Uterine smooth muscle cell (primary cell): ENCODE measurements at places on chromosomes 4 and X. TPM values are rescaled to one million over a fixed set of nuclear protein-coding genes. Genes with fewer than 3 reads are reported as not detected.

Gene CCDC160
- 0.11 and 0.25 TPM in 2 replicates for total RNA-seq

Gene BEX5
- 0.33 and 0.37 TPM in 2 replicates for total RNA-seq

Gene CSN1S1
- total RNA-seq, result not detected in 2 replicates

Gene SPANXD
- not detected in 2 replicates for total RNA-seq

Gene CNKSR2
- total RNA-seq, result 1.1 and 2.4 TPM in 2 replicates

Gene AWAT2
- total RNA-seq, result not detected in 2 replicates

Gene ATOH1
- total RNA-seq, result not detected in 2 replicates

Gene CXCL6
- 0.77 and 1.1 TPM in 2 replicates for total RNA-seq

Gene KLF8
- 2.5 and 3.1 TPM in 2 replicates for total RNA-seq

Gene CPZ
- total RNA-seq, result 0.66 and 8.6 TPM in 2 replicates

Gene MAML3
- total RNA-seq, result 2.0 and 2.1 TPM in 2 replicates

Gene ATP6AP1
- total RNA-seq, result 58.3 and 72.5 TPM in 2 replicates

Gene PHEX
- total RNA-seq, result 0.55 and 1.00 TPM in 2 replicates

Gene ODAM
- total RNA-seq, result not detected in 2 replicates

Gene HAND2
- 22.7 and 26.9 TPM in 2 replicates for total RNA-seq

Gene SPANXN4
- total RNA-seq, result not detected in 2 replicates

Gene EXOC1L
- not detected in 2 replicates for total RNA-seq

Gene PNMA5
- not detected in 2 replicates for total RNA-seq

Gene PRKG2
- 1.1 and 2.4 TPM in 2 replicates for total RNA-seq

Gene AKAP4
- total RNA-seq, result not detected in 2 replicates

Gene SFRP2
- not detected in 2 replicates for total RNA-seq

Gene PCDH18
- total RNA-seq, result 82.2 and 116 TPM in 2 replicates

Gene TCEANC
- total RNA-seq, result 2.7 and 3.2 TPM in 2 replicates

Gene MAGEB10
- total RNA-seq, result not detected in 2 replicates

Gene PASD1
- not detected in 2 replicates for total RNA-seq

Gene MAGEB17
- not detected in 2 replicates for total RNA-seq

Gene PNMA6F
- not detected in 2 replicates for total RNA-seq

Gene MXRA5
- 36.2 and 49.0 TPM in 2 replicates for total RNA-seq

Gene ASB12
- total RNA-seq, result not detected in 2 replicates

Gene GLRA2
- not detected in 2 replicates for total RNA-seq

Gene GUCY1B1
- total RNA-seq, result 4.1 and 4.4 TPM in 2 replicates

Gene SMIM10
- 5.4 and 5.9 TPM in 2 replicates for total RNA-seq

Gene PAGE4
- not detected in 2 replicates for total RNA-seq

Gene GAGE2A
- not detected in 2 replicates for total RNA-seq

Gene ADH7
- total RNA-seq, result not detected in 2 replicates

Gene PDE5A
- 38.1 and 106 TPM in 2 replicates for total RNA-seq

Gene TMPRSS11A
- not detected in 2 replicates for total RNA-seq

Gene ZNF630
- 1.00 and 1.5 TPM in 2 replicates for total RNA-seq

Gene XKRX
- under 0.01 TPM in 2 replicates for total RNA-seq

Gene LANCL3
- total RNA-seq, result 0.11 and 0.12 TPM in 2 replicates

Gene ANXA10
- 10.7 and 53.1 TPM in 2 replicates for total RNA-seq
